ENCODE measurements at places on chromosomes 6 and 20. TPM values are rescaled to one million over a fixed set of nuclear protein-coding genes. Genes with fewer than 3 reads are reported as not detected.

GRCh38 chr20:2519115-2519809 lies 10.5 kb upstream of the ZNF343 start:
- DNase-seq = no peak

- peak; percentile 7 for DNase-seq
Observed at GRCh38 chr6:26743157-26743821, 83.7 kb upstream of the ZNF322 start.

Gene FNDC11
- total RNA-seq = 0.10 TPM

Gene CRISP2
- total RNA-seq = not detected

- DNase-seq = no peak
Observed at GRCh38 chr20:22629447-22629846, 45.1 kb upstream of the FOXA2 start.

- DNase-seq = no peak
Observed at GRCh38 chr20:3398681-3399252, 8.7 kb downstream of the DNAAF9 start.

- DNase-seq = peak; percentile 85
Observed at GRCh38 chr6:6008648-6009421, 2.1 kb upstream of the NRN1 start.

Gene PPP1R3G
- total RNA-seq = 4.4 TPM

- no peak for DNase-seq
Observed at GRCh38 chr6:39100358-39100757, 14.6 kb downstream of the SAYSD1 start.

- DNase-seq = peak; percentile 88
Observed at GRCh38 chr20:63501818-63502670, 3.2 kb upstream of the EEF1A2 start.

GRCh38 chr6:11423667-11424066 lies 113.9 kb upstream of the TMEM170B start:
- DNase-seq = peak; percentile 55

Gene SMOC2
- 33.5 TPM for total RNA-seq

- DNase-seq = peak; percentile 96
Observed at GRCh38 chr6:37244430-37245310, 12.9 kb upstream of the TBC1D22B start.

Data from tongue (tissue), 3 donors.